ENCODE measurements at places on chromosomes 7 and 10.

DNA sequence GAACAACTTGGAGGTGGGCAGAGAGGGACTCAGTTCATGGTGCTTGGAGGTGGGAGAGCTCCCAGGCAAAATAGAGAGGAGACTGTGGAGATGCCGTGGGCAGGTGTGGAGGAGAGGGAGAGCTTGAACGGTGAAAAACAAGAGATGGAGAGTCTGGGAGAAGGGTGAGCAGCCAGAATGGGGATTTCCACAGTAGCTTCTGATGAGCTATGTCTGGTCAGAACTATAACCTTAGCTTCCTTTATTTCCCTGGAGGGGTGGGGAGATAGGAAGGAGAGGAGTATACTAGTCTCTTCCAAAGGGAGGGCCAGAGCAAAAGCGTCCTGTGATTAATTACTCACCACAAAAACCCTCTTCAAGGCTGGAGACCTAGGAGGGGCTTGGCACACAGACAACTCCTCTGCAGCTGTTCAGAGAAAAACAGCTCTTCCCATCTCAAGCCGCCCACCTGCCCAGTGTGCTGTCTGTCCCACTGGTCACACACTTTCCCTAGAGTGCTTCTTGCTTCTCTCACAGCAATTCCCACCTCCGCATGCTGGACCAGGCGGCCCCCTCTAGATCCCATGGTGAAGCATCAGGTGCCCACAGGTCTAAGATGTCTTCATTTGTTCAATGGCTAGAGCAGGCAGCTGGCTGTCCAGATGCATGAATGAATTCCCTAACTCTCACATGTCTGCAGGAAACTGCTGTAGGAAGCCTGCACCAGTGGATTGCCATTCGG, 41.9 kb downstream of the TAS2R41 start:
- no peak for DNase-seq

DNA sequence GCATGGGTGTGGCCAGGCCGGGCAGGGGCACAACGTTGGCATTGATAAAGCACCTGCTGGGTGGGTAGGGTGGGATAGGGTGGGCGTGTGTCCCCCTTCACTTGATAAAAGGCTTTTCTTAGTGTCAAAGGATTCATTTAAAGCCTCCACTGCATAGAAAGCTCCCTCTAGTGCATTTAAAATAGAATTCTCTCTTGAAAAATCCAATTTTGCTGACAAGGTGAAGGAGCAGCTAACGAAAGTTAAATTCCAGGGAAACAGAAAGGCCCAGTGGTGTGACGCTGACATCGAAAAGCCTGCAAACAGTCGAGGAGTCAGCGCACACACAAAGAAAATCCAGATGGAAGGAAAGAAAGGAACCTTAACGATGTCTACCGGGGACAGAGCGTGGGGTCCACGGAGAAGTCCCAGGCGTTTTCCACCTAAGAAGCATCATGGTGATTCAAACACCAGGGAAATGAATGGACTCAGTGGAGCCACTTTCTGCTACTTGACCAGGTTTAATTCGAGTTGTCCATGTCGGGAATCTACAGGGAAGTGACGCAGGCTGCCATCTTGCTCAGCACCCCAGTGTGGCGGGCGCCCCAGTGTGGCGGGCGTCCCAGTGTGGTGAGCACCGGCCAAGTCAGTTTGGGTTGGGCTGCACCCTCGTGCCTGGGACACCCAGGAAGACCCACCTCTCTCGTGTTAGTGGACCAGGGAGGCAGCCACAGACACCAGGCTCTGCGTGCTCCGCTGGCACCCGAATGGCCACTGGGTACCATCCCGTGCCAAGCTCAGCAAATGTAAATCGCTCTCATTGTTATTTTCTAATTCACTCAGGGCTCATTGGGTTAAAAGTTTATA, 217.8 kb downstream of the DNAJB6 start:
- no peak for DNase-seq

GRCh38 chr7:106102387-106102966, 9.6 kb downstream of the SYPL1 start:
- no peak for DNase-seq

GRCh38 chr10:9096288-9096687, 1041.8 kb downstream of the GATA3 start:
- DNase-seq = no peak

- DNase-seq = no peak
These were observed 139.5 kb upstream of the FERD3L start for GRCh38 chr7:19284596-19285300.

DNA sequence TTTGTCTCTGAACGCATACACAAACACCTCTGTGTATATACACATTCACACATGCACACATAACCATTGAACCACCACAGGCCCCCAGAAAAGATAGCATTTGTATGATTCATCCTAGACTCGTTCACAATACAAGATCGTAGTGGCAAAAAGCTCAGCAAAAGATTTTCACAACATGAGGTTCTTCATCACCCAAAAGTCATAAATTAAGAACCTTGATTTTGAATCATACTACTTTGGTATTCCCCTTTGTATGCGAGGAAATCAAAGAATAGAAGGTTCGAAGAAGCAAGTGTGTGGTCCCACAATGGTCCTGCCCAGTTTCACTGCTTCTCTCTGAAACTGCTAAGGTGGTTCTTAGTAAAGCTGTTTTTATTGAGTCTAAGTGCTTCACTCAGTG, 200.7 kb downstream of the CELF2 start:
- DNase-seq = no peak

GRCh38 chr7:37452346-37452745, 3.7 kb upstream of the ELMO1 start:
- DNase-seq = no peak

- DNase-seq = peak; percentile 59
These were observed 11.7 kb downstream of the NOBOX start for GRCh38 chr7:144391823-144392255.

GRCh38 chr10:86536294-86536861, 14.8 kb upstream of the WAPL start:
- DNase-seq = no peak

DNA sequence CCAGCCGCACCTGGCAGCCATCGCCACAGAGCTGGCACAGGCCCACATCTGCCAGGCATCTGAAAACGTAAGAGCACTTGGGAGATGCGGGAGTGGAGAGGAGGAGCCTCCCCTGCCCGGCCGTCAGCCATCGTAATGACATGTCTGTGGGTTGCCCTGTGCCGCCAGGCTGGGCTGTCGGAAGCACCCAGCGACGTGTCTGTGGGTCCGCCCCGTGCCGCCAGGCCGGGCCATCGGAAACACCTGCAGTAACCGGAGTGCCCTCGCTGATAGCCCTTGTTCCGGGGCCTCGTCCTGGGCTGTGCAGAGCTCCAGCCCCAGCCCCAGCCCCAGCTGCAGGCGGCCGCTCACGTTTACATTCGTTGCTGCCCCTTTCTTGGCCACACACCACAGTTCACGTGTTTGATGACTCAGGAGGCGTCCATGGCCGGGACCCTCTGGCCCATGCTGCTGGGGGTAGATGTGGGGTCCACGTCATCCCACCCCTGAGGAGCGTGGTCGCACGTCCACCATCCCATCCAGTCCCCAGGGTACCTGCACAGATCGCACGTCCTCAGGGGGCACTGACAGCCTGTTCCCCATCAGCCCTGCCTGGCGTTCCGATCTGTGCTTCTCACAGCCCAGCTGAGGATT, 30.0 kb upstream of the PRKAR1B start:
- no peak for DNase-seq

DNA sequence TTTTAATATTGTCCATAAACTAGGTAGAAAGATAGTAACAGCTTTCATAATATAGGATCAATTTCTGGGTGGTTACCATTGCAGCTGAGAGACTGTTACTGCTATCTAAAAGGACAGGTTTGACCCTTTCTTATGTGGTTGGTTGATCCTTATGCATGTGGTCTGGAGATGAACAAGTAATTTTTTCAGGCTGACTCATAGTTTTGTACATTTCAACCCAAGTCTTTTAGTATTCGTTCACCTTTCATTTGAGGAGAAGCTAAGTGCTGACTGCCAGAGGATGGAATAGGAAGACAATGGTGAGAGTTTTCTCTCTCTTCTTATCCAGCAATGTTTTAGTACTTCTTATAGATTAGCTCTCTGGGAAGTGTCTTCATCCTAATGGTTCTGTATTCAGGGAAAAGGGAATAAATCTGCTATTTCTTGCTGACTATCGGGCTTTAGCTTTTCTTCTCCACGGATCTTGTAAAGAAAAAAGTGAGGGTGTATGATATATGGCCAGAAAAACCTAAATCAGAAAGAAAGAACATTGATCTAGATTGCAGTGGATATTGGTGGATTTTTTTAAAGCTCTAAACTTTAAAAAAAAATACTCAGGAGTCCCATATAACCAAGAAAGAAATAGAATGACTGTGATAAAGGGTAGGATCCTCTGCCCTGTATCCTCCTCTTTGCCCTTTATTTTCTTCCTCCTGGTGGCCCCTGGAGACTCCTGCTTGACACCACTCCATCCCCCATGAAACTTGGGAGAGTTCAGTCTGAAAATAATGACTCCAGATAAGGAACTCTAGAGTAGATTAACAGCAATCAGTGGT, 88.0 kb downstream of the CPED1 start:
- no peak for DNase-seq

All from HuH-7 (cell line).